Posterior vena cava (tissue), 2 donors: ENCODE measurements at places on chromosomes 13 and 19. TPM values are rescaled to one million over a fixed set of nuclear protein-coding genes. Genes with fewer than 3 reads are reported as not detected.
A peak's percentile ranks its signal among the peaks of the same experiment; 100 is the strongest.

The PRTN3 gene
- total RNA-seq: not detected

The ERICH4 gene
- not detected for total RNA-seq

The ATXN8OS gene
- total RNA-seq: not detected

The RPL36 gene
- total RNA-seq: 525 TPM

The GARIN5A gene
- not detected for total RNA-seq

The EVI5L gene
- 16.0 TPM for total RNA-seq

The CD70 gene
- total RNA-seq: not detected

The CGB3 gene
- total RNA-seq: not detected

The FXYD1 gene
- total RNA-seq: 157 TPM

GRCh38 chr13:98942485-98942884 lies 35.4 kb downstream of the DOCK9 start:
- no peak for DNase-seq

GRCh38 chr19:41325640-41325946 lies 15.6 kb downstream of the CCDC97 start:
- DNase-seq: no peak

DNA sequence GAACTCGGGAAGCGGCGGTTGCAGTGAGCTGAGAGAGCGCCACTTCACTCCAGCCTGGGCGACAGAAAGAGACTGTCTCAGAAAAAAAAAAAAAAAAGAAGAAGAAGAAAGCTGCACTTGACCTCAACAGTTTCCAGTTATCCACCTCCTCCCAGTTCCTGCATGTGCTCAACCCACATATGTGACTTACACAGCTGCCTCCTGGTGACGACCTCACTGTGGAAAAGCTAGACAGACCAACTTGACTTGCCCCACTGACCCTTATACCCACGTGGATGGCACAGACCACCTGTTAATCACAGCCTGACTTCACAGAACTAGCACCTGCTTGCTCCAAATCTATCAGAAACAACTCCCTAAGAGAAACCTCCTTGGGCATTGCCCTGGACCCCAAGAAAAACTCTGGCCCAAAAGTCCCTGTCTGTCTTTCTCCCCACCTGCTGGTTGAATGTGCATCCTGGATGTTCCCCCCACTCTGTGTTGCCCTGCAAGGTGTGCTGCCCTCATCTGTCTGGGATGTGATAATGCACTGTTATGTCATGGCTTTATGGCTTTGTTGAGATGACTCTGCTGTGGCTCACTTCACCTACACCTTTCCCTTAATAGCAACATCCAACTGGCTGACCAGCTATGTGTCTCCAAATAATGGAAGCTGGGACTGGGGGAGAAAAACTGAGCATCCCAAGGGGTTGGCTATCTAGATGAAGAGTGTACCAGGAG lies 2.8 kb downstream of the ZNF20 start:
- DNase-seq: no peak

GRCh38 chr19:491146-491741 lies 5.0 kb upstream of the MADCAM1 start:
- no peak for DNase-seq

DNA sequence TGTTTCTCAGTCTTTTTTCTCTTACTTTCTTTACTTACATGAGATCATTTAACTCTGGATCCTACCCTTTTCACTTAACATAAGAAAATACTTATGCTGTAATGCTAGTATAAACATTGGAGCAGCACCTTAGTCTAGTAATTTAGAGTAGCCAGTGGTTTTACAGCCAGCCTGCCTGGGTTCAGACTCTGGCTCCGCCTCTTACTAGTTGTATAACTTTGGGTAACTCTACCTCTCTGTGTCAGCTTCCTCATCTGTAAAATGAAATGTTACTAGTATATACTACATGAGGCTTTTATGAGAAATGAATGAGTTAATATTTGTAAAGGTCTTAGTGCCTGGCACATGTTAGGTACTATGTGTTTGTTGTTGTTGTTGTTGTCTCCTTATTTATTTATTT lies 5.6 kb downstream of the CDADC1 start:
- DNase-seq: no peak

- DNase-seq: no peak
Observed at GRCh38 chr13:40063278-40063698, 407.8 kb downstream of the COG6 start.

DNA sequence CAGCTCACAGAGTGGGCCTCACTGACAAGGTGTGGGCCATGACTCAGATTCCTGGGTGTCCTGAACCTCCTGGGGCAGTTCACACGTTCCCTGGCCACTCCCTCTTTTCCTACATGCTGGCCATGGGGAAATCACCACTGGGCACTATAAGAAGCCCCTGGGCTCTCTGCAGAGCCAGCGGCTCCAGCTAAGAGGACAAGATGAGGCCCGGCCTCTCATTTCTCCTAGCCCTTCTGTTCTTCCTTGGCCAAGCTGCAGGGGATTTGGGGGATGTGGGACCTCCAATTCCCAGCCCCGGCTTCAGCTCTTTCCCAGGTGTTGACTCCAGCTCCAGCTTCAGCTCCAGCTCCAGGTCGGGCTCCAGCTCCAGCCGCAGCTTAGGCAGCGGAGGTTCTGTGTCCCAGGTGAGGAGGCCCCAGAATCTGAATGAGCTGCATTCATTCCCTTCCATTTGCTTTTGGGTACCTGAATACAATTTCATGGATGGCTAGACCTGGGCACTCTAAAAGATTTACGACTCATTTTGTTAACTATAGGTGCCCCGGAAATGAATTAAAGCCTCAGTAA lies at the start of gene OLFM4:
TSS of gene OLFM4 (plus strand) at position 177 of the 567 bp plus-strand sequence. CDS start at position 201, 24 bp downstream.
- no peak for DNase-seq

GRCh38 chr13:31818236-31818635 lies 78.9 kb downstream of the RXFP2 start:
- DNase-seq: no peak

DNA sequence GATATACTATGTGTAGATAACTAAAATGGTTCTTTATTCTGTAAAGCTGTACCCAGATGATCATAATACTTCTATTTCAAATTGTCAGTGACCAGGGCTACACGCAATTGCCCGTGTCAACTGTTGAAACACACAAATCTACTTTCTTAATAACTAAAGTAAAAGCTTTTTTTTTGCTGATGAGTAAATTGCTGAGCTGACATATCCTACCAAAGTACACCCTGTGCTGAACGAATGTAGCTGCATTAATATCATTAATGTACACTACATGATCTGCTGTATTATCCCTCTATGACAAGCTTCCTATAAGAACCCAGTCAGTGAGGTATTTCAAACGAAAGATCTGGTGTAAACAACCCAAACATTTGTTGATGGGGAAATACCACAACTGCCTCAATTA lies 827.2 kb upstream of the ATXN8OS start:
- DNase-seq: no peak

GRCh38 chr19:48925240-48925843 lies 8.2 kb upstream of the DHDH start:
- no peak for DNase-seq

DNA sequence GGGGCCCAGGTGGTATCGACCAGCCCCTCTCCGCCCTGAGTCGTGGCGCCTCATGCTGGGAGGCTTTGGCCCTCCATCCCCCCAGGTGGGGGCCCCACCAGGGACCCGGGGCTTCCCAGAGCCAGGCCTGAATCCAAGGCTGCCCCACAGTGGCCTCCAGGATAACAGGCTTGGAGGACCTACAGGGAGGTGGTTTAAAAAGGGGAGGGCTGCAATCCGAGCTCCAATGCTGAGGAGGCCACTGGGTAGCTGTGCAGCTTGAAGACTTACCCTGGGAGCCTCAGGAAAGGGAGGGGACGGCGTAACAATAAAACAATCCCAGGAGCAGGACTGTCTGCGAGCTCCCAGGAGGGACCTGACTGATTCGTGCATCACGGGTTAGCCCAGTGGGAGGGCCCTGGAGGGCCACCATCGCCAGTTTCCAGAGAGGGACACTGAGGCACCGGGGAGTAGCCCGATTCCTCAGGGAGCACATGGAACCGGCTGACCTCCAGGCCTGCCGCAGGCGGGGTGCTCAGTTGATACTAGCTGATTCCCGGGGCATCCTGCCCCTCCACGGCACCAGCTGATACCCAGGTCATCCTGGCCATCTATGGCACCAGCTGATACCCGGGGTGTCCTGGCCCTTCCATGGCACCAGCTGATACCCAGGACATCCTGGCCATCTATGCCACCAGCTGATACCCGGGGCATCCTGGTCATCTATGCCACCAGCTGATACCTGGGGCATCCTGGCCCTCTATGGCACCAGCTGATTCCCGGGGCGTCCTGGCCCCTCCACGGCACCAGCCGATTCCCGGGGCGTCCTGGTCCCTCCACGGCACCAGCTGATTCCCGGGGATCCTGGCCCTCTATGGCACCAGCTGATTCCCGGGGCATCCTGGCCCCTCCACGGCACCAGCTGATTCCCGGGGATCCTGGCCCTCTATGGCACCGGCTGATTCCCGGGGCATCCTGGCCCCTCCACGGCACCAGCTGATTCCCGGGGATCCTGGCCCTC lies 3.7 kb upstream of the C2CD4C start:
- peak; percentile 58 for DNase-seq

DNA sequence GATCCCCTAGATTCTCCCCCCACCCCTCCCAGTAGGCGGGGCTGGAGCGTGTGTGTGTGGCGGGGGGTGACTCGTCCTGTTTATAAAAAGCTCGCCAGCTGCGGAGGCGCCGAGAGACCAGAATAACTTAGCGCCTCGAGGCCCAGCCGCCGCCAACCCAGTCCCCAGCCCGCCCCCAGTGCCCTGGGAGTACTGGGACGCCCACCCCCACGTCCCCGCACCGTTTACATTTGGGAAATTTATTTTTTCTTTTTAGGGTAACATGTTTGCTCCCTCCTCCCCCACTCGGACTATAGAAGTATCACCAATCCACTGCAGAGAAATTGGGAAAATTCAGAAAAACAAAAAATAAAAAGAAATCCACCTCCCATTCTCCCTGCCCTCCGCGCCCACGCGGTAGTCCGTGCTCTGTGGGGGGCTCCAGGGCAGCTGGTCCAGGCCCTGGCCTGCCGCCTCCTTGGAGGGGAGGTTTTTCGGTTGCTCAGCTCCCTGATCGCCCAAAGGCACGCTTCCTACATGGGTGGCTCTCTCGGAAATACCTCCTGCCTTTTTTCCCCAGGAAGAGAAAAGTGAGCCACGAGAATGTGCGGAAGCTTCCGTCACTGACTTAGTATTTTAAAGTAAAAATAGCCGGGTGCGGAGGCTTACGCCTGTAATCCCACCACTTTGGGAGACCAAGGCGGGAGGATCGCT lies 1.5 kb upstream of the RAB3A start:
- DNase-seq: peak; percentile 92

DNA sequence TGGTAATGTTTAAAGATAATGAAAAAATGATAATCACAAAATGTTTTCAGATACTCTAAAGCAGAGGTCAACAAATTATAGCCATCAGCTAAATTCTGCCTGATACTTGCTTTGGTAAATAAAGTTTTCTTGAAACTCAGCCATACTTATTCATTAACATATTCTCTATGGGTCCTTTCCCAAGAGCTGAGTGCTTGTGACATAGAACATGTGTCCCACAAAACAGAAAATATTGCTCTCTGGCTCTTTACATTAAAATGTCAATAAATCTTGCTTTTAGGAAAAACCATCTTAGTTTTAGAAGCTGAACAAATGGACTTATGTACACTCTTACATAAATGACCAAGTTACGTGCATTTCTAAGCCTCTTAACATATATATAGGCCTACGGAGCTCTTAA lies 307.1 kb downstream of the DCT start:
- DNase-seq: no peak

GRCh38 chr13:40749327-40749726 lies 21.7 kb downstream of the MRPS31 start:
- no peak for DNase-seq

- DNase-seq: no peak
Observed at GRCh38 chr13:26989957-26990713, 181.5 kb downstream of the USP12 start.

DNA sequence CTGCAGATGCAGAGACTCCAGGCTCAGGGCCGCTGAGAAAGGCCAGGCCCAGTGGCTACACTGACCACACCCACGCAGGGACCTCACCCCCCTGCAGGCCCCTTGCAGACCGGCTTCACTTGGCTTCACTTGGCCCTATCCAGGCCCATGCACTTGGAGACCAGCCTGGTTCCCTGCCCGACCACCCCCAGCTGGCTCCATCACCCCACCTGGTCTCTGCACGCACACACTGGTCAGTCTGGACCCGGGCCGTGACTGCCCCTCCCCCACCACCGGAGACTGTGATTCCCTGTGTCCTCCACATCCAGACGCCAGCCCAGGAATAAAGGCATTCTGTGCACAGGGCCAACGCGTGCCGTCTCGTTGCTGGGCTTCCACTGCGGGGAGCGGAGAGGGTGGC lies 4.9 kb upstream of the EBI3 start:
- no peak for DNase-seq

DNA sequence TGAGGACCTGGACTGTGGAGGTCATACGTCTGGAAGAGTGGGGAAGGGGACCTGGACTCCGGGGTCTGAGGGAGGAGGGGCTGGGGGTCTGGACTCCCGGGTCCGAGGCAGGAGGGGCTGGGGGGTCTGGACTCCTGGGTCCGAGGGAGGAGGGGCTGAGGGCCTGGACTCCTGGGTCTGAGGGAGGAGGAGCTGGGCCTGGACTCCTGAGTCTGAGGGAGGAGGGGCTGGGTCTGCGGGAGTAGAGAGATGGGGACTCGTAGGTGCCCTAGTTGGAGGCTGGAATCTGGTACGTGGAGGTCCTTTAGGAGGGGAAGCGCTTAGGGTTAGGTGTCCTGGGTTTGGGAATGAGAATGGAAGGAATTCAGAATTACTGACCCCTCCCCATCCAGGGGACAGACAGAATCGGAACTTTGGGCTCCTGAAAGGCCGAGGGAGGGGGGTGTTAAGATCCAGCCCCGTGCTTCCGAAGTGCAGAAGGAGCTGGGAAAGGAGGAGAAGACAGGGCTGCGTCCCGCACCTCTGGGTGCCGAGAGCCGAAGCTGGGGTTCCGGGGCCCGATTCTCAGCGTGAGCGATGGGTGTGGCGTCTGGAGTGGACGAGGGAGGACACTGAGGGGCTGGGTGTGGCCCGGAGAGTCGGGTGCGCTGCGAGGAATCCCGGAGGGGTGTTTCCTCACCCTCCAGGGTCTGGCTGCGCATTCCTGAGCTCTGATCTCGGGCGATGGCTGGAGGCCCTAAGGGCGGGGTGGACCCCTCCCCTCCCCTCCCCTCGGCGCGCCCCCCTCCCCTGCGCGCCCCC lies 608 bp downstream of the MYADM start:
- peak; percentile 92 for DNase-seq

- DNase-seq: no peak
Observed at GRCh38 chr19:7450243-7451223, 38.3 kb downstream of the PEX11G start.

DNA sequence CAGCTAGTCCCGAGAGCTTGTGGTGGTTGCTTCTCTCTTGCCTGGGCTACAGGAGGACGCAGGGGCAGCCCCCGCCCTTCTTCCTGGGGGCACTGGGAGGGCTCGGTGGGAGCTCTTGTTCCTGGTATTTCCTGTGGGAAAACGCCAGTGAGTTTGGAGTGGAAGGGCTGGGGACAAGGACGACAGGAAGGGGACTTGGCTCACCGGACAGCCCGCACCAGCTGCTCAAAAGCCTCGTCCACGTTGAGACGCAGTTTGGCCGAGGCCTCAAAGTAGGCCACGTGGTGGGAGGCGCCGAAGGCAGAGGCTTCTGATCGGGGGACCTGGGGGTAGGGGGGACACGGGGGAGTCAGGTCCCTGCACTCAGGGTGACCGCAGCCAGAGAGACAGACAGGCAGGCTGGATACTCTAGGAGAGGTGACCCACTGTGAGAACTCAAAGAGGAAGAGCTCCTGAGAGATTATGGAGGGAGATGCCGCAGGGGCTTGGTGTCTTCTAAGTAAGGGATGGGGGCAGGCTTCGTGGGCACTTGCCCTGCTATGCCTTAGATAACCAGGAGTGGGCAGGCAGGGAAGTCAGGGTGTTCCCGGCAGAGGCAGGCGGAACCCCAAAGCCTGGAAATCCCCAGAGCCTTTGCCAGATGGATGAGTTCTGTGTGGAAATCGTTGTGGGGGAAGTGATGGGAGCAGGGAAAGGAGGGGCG lies 4.3 kb downstream of the RRAS start:
- no peak for DNase-seq
